ENCODE measurements at places on chromosomes 13 and 19.

- no peak for DNase-seq
Measured at GRCh38 chr19:23481043-23481442, 85.8 kb upstream of the ZNF91 start.

DNA sequence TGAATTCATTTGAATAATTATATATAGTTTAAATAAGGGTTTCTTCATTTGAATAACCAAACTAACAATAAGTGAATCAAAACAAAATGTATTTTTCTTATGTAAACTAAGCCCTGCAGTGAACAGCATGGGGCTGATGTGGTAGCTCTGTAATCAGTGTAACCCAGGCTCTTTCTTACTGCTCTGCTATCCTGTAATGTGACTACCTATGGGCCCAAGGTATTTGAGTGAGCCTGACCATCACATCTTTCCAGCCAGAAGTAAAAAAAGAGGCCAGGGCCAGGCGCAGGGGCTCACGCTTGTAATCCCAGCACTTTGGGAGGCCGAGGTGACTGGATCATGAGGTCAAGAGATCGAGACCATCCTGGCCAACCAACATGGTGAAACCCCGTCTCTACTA, 494.6 kb downstream of the DCT start:
- DNase-seq: no peak

DNA sequence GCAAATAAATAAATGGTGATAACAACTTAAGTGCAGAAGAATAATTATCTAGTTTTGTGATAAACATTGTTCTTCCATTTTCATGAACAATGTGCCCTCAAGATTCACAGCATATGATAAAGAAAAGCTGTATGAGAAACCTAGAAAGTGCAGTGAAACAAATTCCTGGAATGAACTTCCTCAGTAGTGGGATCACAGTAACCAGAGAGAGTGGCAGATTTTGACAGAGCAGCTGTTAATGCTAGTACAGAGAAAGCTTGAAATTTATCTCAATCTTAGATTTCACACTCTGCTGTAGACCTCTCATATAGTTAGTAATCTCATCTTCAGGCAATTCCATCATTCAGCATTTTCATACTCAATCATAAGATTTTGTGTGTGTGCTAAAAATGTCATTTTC, 664.9 kb downstream of the PCDH9 start:
- no peak for DNase-seq

GRCh38 chr13:98386637-98387036, 190.3 kb downstream of the STK24 start:
- no peak for DNase-seq

DNA sequence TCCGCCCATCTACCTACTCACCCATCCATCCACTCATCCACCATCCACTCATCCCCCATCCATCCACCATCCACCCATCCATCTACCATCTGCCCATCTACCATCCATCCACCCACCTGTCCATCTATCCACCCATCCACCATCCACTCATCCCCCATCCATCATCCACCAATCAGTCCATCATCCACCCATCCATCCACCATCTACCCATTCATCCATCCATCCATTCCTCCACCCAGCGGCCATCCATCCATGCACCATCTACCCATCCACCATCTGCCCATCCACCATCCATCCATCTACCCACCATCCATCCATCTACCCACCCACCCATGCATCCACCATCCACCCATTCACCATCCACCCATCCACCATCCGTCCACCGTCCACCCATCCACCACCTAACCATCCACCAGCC, 13.6 kb upstream of the JUND start:
- DNase-seq: no peak

GRCh38 chr19:49481020-49481683, 6.3 kb upstream of the RPL13A start:
- DNase-seq: no peak

DNA sequence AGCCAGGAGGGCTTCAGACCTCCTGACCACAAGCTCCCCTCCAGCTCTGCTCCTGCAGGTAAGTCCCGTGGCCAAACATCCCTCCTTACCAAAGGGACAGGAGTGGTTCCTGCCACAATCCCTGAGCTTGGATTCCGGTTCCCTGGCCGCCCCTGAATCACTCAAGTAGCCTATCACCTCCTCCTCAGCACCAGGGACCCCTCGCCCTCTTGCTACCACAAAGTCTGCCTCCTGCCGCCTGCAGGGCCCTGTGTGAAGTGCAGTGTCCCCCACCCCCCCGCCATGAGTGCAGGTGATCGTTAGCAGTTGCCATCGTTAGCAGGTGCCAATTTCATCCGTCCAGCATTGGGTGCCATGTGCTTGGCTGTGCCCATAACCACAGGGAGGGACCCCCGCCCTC, 40.8 kb upstream of the RANBP3 start:
- no peak for DNase-seq

- DNase-seq: peak; percentile 4
Measured at GRCh38 chr13:79307866-79308298, 98.2 kb downstream of the RBM26 start.

DNA sequence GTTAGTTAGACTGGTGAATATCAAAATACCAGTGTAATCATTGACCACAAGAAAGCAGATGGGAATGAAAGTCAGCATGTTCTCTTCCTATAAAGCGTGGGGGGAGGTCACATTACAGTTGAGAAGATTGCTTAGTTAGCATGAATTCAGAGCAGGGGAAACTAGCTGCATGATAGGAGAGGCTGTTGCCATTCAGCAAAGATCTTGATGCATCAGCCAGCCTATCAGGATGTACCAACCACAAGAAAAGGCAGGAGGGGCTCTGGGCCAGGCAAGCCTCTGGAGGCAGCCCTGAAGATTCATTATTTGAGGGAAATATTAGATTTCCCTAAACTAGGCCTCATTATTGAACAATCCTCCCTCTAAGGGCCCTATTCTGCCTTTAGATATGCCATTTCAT, 5.0 kb upstream of the MTMR6 start:
- no peak for DNase-seq

DNA sequence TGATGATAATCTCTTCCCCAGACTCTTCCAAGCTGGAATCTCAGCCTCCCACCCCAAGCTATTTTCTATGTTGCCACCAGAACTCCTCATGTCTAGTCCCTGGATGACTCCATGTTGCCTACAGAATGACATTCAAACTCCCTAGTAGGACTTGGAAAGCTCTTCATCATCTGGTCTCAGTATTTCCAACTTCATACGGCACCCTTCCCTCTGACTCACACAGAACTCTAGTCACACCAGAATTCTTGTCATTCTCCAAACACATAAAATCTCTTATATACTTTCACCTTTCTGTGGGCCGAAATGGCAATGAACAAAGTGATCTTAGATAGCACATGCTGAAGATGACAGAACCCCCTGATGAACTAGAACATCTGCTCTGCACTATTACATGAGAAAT, 86.2 kb downstream of the CAB39L start:
- no peak for DNase-seq

DNA sequence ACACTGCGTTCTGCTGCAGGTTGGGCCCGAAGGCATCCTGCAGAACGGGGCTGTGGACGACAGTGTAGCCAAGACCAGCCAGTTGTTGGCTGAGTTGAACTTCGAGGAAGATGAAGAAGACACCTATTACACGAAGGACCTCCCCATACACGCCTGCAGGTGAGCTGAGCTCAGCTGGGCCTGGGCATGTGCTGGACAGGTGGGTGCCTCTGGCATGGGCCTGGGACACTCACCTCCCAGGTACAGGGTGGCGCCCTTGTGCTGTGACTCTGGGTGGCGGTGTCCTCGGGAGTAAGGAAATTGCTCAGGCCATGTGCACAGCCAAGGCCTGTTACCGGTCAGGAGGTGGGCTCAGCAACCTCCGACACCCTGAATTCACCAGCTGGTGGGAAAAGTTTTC, 14.2 kb downstream of the UPF1 start:
- DNase-seq: no peak

- no peak for DNase-seq
Measured at GRCh38 chr19:36169084-36169760, 17.0 kb upstream of the COX7A1 start.

GRCh38 chr13:110332750-110333149, 25.7 kb downstream of the COL4A2 start:
- DNase-seq: no peak

DNA sequence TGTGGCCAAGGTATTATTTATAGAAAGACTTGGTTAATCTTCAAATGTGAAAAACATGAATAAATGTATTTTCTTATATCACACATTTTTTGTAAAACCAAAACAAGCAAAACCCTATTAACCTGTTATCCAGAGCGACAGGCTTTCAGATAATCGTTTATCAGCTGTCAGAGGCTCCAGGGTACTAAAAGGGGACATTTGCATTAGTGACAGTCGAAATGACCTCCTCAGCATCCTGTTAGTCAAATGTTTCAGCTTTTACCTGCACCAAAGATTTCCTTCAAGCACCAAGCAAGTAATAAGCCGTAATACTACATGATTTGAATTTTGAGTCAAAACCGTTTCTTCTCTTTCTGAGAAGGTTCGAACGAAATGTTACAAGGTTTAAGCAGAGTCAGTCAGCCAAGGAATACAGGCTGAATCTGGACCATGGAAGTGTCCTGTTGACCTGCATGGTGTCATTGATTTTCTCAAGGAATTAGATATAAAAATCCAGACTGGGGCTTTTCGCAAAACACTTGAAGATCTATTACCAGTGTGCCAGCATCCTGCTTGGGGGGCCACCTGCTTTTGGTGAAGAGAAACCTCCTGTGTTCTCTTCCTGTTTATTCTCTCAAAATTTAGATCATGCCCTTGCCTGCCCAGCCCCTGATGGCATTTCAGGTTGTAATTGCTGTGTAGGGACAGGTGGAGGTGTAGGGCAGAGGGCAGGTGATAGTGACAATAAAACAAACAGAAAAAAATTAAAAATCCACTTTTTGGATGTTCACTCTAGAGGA, 11.3 kb upstream of the RFC3 start:
- DNase-seq: no peak

GRCh38 chr19:31461814-31462539, 112.7 kb upstream of the TSHZ3 start:
- no peak for DNase-seq

DNA sequence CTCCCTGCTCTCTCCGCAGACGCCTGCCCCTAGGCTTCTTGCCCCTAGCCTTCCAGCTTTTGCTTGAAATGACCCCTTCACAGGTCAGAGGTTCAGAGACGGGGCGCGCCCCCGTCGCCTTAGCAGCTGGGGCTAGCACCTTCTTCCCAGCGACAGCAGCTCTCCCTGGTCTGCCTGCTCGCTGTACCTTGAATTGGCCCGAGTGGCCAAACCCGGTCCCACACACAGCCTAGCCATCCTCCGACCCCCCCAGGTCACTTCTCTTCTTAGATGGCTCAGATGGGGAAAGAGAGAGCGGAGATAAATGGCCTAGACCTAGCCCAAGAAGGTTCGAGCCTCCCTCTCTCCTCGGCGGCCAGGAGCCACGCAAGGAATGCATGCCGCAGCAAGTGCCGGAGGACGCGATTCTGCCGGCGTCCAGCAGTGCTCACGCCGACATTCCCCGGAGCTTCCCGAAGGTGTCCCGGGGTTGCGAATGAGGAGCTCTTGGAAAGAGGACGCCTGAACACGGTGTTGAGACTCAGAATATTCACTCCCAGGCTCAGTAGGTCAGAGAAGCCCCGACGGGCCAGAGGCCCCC, 1.3 kb downstream of the CDX2 start:
- no peak for DNase-seq

DNA sequence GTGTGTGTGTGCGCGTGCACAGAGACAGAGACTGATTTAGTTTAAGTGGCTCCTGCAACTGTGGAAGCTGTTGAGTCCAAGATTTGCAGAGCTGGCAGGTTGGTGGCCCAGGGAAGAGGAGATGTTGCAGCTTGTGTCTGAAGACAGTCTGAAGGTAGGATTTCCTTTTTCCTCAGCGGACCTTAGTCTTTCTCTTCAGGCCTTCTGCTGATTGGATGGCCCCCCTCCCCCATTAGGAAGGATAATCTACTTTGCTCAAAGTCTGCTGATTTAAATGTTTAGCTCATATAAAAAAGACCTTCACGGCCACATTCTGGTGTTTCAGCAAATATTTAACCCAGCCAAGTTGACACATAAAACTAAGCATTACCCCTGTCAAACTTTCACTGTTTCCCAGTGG, 84.3 kb downstream of the SLC15A1 start:
- no peak for DNase-seq

DNA sequence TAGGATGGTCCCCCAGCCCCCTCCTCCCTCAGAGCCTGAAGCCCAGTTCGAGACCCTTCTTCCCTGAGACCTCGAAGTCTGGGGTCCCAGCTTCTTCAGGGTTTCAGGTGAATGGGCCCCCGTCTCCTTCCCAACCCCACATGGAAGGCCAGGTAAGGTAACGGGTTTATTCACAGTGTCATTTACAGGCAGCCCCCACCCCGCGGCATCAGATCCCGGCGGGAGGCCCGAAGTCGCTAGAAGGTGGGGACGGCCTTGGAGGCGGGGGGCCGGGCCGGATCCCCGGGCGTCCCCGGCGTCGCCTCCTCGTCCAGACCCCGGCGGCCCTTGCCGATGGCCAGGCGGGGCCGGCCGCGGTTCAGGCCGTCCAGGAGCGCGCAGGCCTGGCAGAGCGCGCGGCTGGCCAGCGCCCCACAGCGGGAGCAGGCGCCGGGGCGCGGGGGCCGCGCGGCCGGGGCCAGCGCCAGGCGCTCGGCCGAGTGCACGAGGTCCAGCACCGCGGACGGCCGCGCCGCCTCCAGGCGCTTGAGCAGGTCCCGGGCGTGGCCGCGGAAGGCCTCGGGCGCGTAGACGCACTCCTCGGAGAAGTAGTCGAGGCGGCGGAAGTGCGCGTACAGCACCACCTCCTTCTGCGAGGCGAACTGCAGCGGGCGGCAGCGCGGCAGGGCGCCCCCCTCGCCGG, 9.7 kb downstream of the CTU1 start:
- DNase-seq: no peak

DNA sequence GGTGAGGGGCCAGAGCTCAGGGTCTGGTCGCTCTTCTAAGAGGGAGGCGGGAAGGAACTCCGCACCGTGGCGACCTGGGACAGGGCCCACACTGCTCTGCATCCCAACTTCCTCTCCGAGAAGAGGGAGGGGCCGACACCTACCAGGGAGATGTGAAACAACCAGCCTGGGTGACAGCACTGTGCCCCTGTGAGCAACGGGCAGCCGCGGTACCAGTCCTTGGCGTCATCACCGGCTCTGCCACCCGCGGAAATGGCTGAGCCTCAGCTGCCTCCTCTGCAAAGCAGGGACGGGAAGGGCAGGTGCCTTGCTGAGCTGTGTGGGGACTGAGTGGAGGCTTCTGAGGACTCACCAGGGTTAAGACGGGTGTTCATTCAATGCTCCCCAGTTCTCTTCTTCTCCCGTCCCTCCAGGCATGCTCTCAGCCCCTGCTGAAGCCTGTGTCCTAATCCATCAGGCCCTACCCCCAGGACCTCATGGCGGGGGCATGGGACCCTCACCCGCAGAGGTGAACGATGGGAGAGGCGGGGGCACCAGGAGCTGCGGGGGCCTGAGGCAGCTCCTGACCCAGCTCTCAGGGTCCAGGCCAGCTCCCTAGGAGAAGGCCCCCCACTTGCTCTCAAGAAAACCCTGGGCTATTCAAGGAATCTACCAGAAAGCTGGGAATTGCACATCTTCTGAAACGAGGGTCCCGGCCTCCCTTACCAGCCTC, 9.3 kb downstream of the ZNF787 start:
- peak; percentile 10 for DNase-seq

- no peak for DNase-seq
Measured at GRCh38 chr19:35069696-35070095, 28.2 kb downstream of the HPN start.

- DNase-seq: no peak
Measured at GRCh38 chr19:7917267-7918061, 2.7 kb upstream of the SNAPC2 start.

- DNase-seq: peak; percentile 63
Measured at GRCh38 chr13:76885203-76886004, 801 bp downstream of the KCTD12 start.
